ENCODE measurements at places on chromosomes 4 and X.
A peak's percentile ranks its signal among the peaks of the same experiment; 100 is the strongest.

GRCh38 chr4:156870861-156871260 lies 100.7 kb downstream of the PDGFC start:
- no peak for DNase-seq

GRCh38 chrX:45761920-45762319 lies 561.2 kb upstream of the DIPK2B start:
- DNase-seq, result no peak

GRCh38 chr4:17030543-17030942 lies 132.1 kb upstream of the LDB2 start:
- DNase-seq, result no peak

- DNase-seq, result no peak
Observed at GRCh38 chrX:45824471-45824870, 623.8 kb upstream of the DIPK2B start.

DNA sequence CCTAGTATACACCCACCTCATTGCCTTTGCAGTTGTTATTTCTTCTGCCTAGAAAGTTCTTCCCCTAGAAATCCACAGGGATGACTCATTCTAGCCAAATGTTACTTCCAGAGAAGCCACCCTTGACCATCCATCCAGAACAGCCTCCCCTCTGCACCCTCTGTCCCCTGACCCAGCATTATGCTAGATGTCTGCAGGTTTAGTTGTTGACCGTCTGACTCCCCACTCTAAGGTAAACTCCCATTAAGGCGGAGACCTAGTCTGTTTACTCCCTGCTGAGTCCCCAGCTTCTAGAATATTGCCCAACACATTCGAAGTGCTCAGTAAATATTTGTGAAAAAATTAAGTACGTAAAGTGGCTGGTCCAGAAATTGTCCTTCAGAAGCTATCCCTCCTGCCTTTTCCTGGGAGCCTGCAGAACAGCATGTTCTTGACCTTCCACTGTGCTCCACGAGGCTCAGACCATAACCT lies 11.0 kb downstream of the SRD5A3 start:
- no peak for DNase-seq

DNA sequence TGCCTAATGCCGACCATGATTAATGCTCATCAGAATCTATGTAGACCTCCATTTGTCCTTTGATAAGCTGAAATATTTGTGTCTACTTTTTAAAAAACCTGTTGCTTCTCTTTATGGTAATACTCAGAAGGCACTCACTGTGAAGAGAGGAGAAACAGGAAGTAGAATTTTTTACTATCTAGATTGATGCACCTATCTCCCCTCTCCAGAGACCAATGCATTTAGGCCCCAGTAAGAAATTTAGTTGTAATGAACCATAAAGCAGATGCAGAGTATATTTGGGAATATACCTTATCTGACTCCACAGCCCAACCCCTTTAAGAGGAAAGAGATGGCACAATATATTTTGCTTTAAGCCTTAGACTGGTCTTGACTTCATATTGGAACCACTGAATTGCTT lies 11.1 kb downstream of the TBL1X start:
- no peak for DNase-seq

- no peak for DNase-seq
Observed at GRCh38 chr4:78800965-78801364, 24.8 kb downstream of the BMP2K start.

DNA sequence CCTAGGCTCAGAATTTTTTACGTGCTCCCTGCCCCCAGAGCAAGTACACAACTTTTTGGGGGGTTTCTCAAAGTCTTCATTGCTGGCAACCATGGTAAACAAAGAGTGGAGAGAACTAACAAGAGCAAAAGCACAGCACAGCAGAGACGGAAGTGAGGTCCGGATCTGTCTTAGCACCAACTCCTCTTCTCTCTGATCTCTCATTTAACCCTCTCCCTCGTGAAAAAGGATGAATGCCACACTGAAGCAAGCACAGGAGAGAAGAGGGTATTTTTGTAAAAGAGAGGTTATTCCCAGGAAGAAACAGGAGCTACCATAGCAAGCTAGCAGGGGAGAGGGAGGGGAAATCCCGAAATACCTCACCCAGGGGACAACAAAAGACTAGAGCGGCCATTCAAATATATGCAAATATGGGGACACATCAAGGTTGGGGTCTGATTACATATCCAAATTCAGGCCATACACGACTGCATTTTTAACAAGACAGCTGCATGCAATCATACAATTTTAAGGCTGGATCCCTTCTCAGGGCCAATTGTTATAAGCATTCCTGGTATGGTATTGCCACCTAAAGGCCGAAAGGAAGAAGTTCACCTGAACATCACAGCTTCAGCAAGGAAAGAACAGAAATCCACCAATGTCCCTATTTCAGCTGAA lies 46.6 kb downstream of the CD40LG start:
- DNase-seq, result peak; percentile 74

GRCh38 chr4:189304809-189305208 lies 635.9 kb upstream of the FRG1 start:
- no peak for DNase-seq

DNA sequence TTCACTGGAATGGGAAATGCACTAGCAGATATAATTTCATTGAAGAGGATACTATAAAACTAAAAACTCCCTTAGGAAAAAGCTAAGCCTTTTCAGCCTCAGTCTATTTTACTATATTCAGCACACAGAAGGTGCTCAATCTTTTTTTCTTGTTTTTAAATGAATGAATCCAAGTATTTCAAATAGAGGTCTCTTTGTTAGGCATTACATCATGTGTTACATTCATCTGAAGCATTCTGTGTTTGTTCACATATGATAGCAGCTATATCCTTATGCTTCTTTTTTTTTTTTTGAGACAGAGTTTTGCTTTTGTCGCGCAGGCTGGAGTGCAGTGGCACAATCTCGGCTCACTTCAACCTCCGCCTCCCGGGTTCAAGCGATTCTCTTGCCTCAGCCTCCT lies 278.4 kb downstream of the CAMK2D start:
- DNase-seq, result no peak

GRCh38 chr4:10084651-10085358 lies 31.8 kb downstream of the WDR1 start:
- DNase-seq, result no peak

DNA sequence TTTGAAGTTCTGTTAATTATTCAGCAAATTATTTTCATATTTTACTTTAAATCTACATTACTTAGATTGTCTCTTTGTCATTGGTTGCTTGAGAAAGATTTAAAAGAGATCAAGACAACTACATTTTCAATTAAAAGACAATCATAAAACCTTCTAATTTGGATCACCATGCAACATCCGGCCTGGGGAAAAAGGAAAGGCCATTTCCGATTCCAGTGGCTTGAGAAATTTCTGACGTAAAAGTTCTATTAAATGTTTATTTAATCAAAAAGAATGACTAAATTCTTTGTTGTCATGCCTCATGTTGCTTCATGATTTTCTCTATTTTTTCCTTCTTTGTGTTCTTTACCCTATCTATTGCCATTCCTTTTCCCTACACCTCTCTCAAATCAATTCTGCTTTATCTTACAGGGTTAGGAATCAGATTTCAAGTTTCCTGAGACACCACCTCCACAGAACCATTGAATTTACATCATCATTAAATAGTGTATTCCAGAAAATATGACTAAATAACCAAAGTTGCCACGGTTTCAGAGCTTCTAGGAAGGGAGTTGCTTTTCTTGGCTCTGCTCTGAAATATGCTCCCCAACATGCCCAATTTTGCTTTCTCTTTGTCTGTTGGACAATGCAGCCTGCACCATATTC lies 124.6 kb upstream of the ACSL4 start:
- DNase-seq, result no peak

GRCh38 chr4:101420661-101421060 lies 73.3 kb upstream of the PPP3CA start:
- DNase-seq, result no peak

DNA sequence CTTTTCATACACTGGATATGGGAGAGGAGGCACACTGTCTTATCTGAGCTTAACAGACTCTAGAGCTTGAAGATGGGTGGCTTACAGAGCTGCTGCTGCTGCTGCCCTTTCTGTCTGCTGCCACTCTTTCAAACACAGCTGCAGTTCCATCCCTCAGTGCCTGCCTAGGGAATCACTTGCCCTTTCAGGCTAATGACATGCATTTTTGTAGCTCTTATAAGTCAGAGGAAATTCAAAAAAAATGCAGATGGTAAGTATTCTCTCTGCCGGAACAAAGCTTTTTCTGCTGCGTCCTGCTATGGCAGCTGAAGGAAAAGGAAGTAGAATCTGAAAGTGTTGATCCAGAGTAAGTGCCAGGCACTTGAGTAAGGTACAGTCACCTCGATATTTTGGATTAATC lies 460.4 kb upstream of the DIAPH2 start:
- DNase-seq, result no peak

DNA sequence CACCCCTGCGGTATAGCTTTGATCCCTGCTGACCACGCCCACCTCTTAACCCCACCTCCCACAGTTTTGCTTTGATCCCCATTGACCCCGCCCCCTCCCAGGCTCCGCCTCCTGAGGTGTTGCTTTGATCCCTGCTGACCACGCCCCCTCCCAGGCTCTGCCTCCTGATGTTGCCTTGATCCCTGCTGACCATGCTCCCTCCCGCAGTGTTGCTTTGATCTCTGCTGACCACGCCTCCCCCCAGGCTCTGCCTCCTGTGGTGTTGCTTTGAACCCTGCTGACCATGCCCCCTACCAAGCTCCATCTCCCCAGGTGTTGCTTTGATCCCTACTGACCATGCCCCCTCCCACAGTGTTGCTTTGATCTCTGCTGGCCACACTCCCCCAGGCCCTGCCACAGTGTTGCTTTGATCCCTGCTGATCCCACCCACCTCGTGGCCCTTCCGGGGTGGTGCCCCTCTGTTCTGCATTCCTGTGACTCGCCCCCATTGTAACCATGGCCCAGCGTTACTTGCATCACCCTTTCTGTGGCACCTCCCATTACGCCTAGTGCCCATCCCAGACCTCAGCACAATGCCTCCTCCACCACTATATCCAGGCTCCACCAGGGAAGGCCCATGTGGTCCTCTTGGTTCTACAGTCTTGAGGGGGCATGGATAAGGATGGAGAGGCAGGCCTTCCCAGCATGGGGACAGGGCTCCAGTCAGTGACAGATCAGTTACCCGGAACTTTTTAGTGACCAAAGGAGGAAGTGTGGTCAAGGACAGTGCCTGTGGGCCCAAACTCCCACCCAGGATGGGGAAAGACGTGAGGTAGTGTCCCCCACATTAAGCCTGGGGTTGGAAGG lies 70.8 kb downstream of the ADRA2C start:
- DNase-seq, result no peak

DNA sequence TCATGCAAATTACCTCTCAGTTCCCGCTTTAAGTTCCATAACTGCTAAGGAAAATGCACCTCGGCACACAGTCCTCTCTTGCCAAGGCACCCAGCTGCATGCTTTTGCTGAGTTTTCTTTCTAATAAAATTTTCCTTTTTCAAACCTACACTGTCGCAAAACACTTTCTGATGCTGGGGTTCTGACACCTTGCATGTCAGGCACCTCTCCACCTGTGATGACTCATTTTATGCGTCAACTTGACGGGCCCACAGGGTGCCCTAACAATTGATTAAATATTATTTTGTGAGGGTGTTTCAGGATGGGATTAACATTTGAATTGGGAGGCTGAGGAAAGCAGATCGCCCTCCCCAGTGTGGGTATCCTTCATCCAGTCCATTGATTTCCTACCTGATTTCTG lies 291.0 kb upstream of the STS start:
- DNase-seq, result no peak

GRCh38 chrX:2147928-2148327 lies 352.8 kb downstream of the DHRSX start:
- no peak for DNase-seq

GRCh38 chr4:25238052-25238451 lies 4.2 kb downstream of the PI4K2B start:
- no peak for DNase-seq

DNA sequence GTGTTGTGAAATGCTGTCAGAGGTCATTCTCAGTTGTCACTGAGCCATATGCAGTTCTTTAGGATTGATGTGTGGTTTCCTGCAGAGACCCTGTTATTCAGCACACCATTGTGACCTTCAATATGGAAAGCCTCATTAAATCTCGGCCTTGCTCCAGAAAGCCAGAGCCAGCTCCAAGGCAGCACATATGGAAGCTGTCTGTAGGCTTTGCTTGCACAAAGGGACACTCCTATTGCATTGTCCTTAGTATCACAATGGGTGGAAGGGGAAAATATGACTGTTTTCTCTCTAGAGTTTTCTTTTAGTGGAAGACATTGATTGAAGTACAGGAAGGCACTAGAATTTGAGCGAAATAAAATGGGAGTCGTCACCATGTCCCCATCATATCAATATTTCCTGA lies 179.0 kb downstream of the CEP135 start:
- no peak for DNase-seq

- no peak for DNase-seq
Observed at GRCh38 chr4:87366521-87367162, 24.3 kb downstream of the HSD17B11 start.

GRCh38 chrX:155148724-155149537 lies 67.3 kb upstream of the VBP1 start:
- DNase-seq, result peak; percentile 45

GRCh38 chrX:120315776-120316175 lies 4.5 kb upstream of the TMEM255A start:
- DNase-seq, result no peak

- DNase-seq, result no peak
Observed at GRCh38 chrX:22366906-22367305, 94.2 kb downstream of the CBLL2 start.

DNA sequence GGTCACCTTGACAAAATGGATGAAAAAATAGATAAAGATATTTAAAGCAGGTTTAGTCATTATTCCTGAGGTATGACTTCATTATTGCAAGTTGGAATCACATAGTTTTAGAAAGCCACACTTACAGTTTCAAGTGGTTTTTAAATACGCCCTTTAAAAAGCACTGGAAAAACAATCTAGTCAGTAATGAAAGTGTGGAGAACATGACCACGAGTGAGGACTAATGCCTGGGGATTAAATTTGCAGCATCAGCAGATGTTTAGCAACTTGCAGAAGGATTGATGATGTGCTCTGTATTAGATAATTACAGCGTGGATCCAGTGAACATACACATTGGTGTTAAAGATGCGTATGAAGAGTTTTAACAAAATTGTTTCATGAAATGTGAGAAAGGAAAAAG lies 5.9 kb downstream of the SPARCL1 start:
- no peak for DNase-seq

- no peak for DNase-seq
Observed at GRCh38 chr4:167136270-167136669, 98.0 kb downstream of the SPOCK3 start.

DNA sequence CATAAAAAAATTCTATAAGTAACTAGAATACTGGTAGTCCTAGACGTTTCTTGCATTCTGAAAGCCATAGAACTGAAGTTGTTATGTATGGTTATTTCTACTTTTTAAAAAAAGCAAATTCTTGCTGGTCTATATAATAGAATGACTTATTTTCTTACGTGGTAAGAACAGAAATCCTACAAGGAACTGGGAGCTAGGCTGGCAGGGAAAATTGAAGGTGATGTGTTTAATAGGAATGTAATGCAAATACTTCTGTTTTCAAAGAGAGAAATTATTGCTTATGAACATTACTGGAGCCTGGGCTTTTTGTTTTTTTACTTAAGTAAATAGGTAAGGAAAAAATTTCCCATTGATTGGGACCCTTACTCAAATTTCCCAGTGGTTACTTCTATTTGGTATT lies 8.9 kb downstream of the CCNA2 start:
- DNase-seq, result no peak

- no peak for DNase-seq
Observed at GRCh38 chr4:42767669-42768068, 110.8 kb upstream of the ATP8A1 start.

GRCh38 chr4:101970547-101971155 lies 180.1 kb downstream of the BANK1 start:
- no peak for DNase-seq

- DNase-seq, result no peak
Observed at GRCh38 chr4:76209881-76210280, 3.7 kb downstream of the SCARB2 start.

- DNase-seq, result no peak
Observed at GRCh38 chrX:44989995-44990770, 117.2 kb downstream of the KDM6A start.

All from CD4-positive, alpha-beta T cell treated with Interleukin-2 at 100 ng/mL for 4 hours (primary cell).